Kidney capillary endothelial cell (primary cell): ENCODE measurements at places on chromosomes 3 and 15.

- DNase-seq: no peak
Measured at GRCh38 chr3:124358156-124358555, 366.2 kb upstream of the ROPN1 start.

GRCh38 chr3:33491721-33492120 lies 51.5 kb upstream of the UBP1 start:
- no peak for DNase-seq

GRCh38 chr15:71469413-71469812 lies 340.9 kb upstream of the NR2E3 start:
- DNase-seq: no peak

DNA sequence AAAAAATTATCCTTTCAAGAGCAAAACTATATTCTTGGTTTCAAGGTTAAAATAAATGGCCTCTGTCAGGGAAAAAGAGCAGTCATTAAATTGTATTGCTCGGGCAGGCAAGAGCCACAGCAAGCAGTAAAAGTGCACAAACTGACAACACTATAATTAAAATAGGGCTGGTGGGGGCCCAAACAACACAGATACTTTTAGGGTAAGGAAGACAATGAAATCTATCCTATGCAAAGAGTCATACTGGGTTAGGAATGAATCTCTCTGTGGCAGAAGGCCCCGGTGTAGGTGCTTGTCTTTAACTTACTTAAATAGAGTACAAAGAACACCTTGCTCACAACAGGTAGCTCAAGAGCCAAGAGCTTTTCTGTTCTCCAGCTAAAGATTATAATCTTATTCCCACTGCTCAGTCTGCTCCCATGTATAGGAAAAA lies 94.7 kb downstream of the DLG1 start:
- no peak for DNase-seq

DNA sequence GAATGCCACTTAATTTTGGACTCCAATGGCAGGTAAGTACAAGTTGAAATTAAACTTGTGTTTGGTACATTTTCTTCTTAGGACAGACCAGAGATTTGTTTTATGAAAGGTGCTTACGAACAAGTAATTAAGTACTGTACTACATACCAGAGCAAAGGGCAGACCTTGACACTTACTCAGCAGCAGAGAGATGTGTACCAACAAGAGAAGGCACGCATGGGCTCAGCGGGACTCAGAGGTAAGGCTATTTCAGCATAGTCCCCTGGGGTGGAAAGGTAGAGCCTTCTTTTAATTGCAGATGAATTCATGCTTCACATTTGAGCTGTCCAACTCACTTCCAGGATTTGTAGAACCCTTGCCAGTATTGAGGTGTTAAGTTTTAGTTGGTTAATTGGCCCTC lies 51.4 kb downstream of the ASTE1 start:
- DNase-seq: no peak

DNA sequence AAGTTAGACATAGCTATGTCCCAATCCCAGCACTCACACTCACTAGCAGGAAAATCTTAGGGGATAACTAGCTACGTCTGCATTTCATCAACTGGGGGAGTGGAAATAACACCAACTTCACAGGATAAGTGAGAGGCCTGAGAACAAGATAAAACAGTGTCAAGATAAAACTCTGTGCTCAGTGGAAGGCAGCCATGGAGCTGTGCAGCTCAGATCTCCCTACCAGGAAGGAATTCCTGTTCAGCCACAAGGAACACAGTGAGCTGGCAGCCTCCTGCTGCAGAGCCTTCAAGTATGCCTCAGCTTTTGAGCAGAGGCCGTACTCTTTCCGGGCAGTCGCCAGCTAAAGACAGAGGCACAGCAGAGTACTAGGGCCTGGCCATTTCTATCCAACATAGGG lies 115.8 kb upstream of the TOPAZ1 start:
- no peak for DNase-seq

- DNase-seq: no peak
Measured at GRCh38 chr3:170055209-170055608, 17.4 kb downstream of the GPR160 start.

DNA sequence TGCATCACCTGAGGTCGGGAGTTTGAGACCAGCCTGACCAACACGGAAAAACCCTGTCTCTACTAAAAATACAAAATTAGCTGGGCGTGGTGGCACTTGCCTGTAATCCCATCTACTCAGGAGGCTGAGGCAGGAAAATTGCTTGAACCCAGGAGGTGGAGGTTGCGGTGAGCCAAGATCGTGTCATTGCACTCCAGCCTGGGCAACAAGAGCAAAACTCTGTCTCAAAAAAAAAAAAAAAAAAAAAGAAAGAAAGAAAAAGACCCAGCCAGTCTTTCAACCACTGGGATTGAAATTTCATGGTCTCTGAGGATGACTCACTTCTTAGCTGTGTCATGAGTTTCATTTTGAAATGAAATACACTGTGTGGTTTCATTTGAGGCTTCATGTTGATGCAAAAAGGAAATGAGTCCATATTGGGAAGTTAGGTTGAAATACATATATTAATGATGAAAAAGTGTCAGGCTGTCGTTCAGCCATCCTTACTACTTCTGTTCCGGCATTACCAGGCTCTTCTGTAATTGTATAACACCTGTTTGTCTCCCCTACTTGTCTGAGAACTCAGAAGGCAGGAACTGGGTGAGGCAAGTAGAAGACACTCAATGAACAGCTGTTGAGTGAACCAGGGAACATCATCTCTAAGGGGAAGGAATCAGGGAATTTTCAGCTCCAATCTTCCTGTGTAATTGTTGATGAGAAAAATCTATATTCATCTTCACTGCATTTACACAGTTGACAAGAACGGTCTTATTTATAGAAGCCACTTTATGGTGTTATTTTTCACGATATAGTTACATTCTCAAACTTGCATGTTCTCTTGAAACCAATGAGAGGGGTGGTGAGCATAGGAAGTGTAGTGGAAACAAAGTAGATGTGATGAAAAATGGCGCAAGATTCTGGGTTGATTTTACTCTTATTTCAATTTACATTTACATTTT lies 87.4 kb downstream of the NFKBIZ start:
- DNase-seq: peak; percentile 82

DNA sequence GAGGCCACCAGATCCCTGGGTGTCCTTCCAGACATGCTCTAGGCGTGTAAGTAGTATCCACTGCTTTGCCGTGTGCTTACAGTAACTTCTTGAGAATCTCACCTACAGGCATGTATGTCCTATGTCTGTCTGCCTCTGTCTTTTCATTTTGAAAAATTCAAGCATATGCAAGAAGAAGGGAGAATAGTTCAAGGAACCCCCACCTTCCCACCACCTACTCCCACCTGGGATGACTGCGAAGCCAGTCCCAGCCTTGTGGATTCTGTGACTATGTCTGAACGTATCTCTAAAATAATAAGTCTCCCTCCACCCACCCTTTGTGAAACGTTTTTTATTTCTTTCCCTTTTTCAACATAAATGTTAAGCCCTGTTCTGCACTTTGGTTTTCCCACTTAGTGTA lies 15.0 kb downstream of the CHST13 start:
- DNase-seq: no peak

DNA sequence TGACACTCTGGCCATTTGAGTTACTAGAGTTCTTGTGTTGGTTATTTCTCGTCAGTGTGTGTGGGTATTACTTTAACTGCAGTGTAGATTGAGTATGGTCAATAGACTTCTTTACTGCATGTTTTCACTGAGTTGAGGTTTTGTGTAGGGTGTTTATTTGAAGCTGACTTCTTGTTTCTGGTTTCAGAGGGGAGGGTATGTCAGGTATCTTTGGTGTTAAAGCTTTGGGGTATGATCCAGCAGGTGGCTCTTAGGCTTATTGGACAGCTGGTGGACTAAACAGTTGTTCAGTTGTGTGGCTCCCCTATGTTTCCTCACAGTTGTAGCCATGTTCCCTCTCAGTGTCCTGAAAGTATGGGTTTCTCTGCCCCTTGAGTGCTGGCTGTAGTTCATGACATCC lies 72.0 kb downstream of the AKAP13 start:
- no peak for DNase-seq

GRCh38 chr3:157175691-157176507 lies 16.0 kb upstream of the CCNL1 start:
- DNase-seq: no peak

GRCh38 chr3:136994772-136995516 lies 37.2 kb downstream of the IL20RB start:
- no peak for DNase-seq

- no peak for DNase-seq
Measured at GRCh38 chr15:91456921-91457320, 356.9 kb downstream of the SV2B start.

DNA sequence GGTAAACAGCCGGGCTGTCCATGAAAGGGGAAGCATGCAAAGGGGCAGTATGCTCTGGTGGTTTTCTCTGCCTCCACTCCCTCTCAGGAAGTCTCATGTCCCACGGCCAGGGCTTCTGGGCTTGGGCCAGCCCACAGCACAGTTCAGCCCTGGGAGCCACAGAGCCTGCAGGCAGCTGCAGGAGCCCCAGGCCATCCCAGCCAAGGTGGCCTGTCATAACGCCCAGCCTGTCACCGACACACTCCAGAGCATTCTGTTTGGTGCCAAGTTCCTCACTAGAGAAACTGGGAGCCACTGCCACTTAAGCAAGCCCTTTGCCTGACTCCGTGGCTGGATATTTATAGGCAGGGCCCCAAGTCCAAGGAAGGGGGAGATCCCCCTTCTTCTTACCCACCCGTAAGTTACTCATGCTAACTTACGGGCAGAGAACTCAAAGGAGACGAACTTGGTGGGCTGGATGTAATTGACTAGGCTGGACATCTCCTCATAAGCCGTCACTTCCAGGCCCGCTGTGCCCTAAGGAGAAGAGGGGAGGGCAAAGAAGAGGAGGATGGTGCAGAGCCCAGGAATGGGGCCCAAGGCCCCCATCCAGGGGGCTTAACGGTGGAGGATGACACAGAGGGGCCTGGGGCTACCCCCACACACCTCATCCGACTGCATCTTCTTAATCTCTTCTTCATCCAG lies 11.7 kb downstream of the PLCB2 start:
- no peak for DNase-seq

- DNase-seq: no peak
Measured at GRCh38 chr15:75198560-75199356, 2.9 kb upstream of the C15orf39 start.

DNA sequence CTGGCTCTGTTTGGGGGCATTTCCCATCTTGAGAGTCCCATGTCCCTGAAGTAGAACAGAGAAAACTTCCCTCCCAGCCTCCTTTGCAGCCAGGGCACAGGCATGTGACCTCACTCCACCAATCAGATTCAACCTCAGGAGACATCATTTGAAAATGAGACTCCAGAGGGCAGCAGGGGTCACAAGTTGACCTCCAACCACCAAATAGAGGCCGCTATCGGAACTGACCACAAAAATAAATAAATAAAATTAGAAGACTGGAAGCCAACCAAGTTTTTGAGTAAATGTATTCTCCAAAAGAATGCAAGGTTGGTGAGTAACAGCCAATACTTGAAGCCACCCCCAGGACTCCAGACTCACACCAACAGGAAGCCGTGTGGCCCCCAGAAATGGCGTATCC lies 106.5 kb downstream of the CHSY1 start:
- no peak for DNase-seq

DNA sequence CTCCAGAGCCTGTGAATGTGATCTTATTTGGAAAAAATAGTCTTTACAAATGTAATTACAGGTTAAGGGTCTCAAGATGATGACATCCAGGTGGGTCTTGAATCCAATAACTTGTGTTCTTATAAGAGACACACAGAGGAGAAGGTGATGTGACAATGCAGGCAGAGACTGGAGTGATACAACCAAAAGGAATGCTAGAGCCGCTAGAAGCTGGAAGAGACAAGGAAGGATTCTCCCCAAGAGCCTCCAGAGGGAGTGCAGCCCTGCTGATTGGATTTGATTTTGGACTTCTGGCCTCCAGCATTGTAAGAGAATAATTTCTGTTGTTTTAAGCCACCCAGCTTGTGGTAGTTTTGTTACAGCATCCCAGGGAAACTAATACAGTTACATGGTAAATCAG lies 9.7 kb downstream of the MYH15 start:
- no peak for DNase-seq

DNA sequence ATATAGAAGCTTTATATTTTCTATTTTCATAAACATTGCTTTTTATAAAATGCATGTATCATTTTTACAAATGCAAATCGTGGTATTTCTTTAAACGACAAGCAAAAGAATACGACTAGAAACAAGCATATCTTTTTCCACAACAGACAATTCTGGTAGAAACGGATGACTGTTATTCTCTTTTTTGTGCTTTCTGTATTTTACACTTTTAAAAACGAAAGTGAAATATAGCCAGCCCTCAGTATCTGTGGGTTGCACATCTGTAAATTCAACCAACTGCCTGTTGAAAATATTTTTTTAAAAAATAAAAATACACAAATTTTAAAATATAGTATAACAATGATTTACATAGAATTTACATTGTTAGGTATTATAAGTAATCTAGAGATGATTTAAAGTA lies 61.3 kb downstream of the PRTG start:
- DNase-seq: no peak

DNA sequence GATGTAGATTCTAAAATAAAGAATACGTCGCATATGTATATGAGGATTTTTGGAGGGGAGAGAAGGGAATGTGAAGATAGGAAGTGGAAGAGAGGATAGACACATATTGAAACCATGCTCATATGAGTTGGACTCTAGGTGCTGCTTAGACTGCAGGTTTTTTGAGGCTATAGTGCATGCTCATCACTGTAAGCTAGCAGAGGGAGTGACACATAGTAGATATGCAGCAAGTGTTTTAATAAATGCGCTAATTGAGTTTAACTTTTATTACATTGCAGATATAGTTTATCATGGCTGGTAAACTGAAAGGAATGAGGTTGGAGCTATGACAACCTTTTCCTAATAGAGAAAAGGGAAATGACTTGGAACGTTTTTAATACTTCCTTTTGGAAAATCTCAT lies 7.7 kb downstream of the SEMA6D start:
- DNase-seq: no peak

DNA sequence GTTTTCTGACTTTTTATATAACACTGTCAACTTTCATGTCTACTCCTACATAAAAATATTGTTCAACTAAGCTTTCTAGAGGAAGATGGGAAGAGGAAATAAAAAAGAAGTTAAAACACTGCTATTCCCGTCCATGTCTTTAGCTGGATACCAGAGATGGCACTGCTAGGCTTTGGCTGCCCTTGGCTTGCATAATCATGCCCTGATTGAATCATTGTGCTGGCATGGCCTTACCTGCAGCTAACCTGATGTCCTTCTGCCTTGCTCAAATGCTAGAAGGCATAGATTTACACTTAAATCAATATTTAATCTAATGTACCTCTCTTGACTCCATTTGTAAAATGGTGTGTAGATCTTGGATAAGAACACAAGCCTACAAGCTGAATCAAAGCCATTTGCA lies 539.7 kb upstream of the IL12A start:
- no peak for DNase-seq

DNA sequence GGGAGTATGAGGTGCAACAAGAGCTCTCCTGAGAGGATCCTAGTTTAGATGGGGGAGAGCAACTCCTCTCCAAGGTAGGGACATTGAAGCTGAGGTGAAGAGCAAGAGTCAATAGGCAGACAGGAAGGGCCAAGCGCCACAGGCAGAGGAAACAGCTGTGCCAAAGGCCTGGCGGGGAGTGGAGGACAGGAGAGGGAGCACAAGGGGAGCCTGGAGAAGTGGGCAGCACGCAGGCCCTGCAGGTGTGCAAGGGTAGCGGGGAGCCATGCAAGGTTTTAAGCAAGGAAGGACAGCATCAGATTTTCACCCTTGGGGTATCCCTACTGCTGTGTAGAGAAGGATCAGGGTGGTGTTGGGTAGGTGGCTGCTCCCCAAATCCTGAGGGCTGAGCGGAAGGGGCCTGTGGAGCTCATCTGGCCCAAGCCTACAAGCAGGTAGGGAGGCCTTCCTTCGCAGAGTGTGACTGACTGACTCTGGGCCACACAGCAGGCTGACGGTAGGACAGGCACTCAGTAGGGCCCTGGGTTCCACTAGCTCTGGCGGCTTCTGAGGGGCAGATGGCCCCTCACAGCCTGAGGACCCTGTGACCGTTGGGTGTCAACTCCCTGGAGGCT lies 13.3 kb downstream of the CHST13 start:
- no peak for DNase-seq
